Activated naive CD4-positive, alpha-beta T cell treated with anti-CD3 and anti-CD28 coated beads for 36 hours (primary cell): ENCODE measurements at places on chromosomes 4 and X. TPM values are rescaled to one million over a fixed set of nuclear protein-coding genes. Genes with fewer than 3 reads are reported as not detected.

GSX2 gene
- not detected for total RNA-seq

DNA sequence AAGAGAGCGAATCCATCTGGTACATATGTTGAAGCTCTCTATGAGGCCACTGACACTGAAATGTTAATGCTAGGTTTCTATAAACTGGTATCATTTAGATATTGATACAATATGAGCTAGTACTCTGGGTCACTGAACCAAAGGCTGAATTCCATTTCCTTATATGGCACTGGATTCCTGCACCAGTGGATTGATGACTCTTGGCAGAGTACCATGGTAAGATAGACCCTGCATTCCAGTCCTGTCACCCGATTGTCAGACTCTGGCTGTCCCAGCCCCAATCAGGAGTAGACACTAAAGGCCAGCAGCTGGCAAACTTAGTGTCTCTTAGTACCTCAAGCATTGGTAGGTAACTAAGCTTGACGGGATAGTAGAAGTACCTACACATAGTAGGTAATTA lies 44.0 kb upstream of the EOLA2 start:
- DNase-seq = no peak

GRCh38 chrX:123464709-123465108 lies 268.1 kb downstream of the THOC2 start:
- no peak for DNase-seq

GRCh38 chr4:152307669-152308068 lies 228.2 kb downstream of the FBXW7 start:
- DNase-seq = no peak

DNA sequence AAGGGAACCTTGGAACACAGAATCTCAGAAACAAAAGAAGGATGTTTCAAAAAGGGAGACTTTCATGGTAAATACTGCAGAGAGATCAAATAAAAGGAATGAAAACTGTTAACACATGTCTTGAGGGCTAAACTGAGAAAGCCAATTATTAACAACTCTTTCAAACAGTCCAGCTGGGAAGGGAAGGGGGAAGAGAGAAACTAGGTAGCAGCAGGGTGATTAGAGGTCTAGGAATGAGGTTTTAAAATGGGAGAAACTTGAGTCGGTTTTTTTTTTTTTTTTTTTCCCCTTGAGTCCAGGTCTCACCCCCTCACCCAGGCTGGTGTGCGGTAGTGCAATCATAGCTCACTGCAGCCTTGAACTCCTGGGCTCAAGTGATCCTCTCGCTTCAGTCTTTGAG lies 4.3 kb downstream of the BCLAF3 start:
- no peak for DNase-seq
